T-cell (primary cell): ENCODE measurements at places on chromosomes 6 and 20. TPM values are rescaled to one million over a fixed set of nuclear protein-coding genes. Genes with fewer than 3 reads are reported as not detected.

- no peak for DNase-seq
Measured at GRCh38 chr6:97462031-97462430, 179.0 kb upstream of the MMS22L start.

DNA sequence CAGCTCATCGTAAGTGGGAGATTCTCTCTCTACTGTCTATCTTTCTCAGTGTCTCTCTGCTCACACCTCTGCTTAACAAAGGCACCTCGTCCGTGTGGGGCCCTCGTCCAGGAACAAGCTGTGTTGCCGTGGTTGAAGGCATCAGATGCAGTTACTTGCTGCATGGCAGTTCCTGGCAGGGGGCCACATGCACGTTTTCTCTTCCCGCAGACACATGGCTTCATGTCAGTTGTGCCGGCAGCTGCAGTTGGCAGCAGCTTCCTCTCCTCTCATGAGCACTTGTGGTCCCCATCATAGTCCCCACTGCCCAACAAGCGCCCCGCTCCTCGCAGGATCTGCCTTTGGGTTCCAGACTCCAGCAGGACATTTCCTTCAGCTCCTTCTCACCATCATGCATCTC, 7.1 kb upstream of the AFDN start:
- DNase-seq, result no peak

DNA sequence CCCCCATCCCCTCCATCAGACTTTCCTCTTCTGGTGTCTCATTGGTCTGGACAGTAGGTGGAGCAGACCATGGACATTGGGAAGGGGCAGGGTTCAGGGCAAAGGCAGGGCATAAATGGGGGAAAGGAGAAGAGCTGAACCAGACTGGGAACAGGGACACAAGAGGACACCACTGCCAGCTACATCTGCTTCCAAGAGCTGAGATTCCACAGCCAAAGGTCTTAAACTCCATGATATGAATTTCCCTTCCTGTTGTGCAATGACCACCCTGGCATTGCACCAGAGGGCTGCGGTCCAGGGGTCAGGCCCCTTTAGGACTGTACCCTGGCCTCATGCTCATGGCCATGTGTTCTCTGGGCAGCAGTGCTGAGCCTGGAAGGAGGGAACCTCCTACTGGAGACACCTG, 137.9 kb downstream of the MAFB start:
- DNase-seq, result no peak

SLC35D3 gene
- total RNA-seq, result not detected

GRCh38 chr6:89777455-89777854, 42.1 kb downstream of the MDN1 start:
- DNase-seq, result no peak

DNA sequence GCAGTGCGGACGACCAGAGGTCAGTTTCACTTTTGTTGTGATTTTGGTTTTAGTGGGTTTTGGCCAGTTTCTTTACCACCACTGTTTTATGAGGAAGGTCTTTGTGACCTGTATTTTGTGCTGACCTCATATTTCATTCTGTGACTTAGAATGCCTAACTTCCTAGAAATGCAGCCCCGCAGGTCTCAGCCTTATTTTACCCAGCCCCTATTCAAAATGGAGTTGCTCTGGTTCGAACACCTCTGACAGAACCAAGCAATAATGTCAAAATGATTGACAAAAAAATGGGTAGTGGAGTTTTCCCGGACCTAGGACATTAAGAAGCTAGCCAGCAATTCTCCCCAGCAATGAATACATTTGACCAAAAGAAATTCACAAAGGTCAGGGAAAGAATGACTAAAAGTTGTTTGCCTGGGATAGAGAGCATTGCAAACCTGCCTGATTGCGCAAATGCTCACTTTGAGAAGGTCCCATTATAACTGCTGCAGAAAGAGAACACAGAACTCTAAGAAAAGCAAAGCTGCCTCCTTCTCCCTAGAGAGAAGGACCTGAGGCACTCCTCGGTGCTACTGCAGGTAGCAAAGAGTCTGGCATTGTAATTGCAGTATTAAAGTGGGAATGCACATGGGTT, 288.8 kb downstream of the ADGB start:
- no peak for DNase-seq

DNA sequence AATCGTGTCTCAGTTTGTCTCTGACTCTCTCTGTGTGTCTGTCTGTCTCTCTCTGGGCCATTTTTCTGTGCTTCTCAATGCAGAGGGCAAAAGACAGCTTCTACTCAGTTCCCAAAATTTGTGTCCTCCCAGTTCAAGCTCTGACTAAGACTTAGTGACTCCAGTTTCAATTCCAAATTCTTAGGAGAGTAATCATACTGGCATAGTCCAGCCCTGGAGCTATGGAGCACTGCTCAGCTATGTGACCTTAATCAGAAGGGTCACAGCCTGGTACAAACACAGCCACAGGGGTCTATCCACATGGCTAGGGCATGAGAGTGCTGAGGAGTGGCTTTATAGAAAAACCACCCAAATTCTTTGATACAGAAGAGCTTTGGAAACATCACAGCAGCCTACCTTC, 91.9 kb downstream of the FOXF2 start:
- no peak for DNase-seq

FOXS1 gene
- not detected for total RNA-seq

- DNase-seq, result no peak
Measured at GRCh38 chr6:124056407-124057334, 253.0 kb downstream of the NKAIN2 start.

DNA sequence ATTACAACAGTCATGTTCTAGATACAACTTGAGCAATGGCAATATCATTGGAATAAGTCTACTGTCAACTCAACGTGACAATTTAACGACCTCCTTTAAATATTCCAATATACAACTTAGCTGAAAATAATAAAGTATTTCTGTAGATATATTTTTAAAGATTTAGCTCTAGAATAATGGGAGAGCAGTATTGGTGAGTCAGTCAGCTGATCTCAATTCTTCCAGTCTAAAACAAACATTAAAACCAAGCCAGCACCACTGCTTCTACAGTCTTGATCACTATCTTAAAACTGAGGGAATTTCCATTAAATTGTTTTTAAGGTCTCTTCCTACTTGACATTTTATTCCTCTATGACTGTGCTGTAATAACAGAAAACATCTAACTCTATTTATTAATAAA, 38.2 kb downstream of the NOL7 start:
- DNase-seq, result no peak

METTL24 gene
- not detected for total RNA-seq

GRCh38 chr6:94751641-94752329, 825.5 kb upstream of the MANEA start:
- no peak for DNase-seq

LAMA2 gene
- 0.45 TPM for total RNA-seq

- DNase-seq, result no peak
Measured at GRCh38 chr20:15395457-15395856, 1058.0 kb upstream of the FLRT3 start.

- no peak for DNase-seq
Measured at GRCh38 chr6:85983032-85983659, 340.5 kb upstream of the SYNCRIP start.

GRCh38 chr6:87257565-87257964, 64.8 kb upstream of the SMIM8 start:
- no peak for DNase-seq

EMILIN3 gene
- total RNA-seq, result not detected

DNA sequence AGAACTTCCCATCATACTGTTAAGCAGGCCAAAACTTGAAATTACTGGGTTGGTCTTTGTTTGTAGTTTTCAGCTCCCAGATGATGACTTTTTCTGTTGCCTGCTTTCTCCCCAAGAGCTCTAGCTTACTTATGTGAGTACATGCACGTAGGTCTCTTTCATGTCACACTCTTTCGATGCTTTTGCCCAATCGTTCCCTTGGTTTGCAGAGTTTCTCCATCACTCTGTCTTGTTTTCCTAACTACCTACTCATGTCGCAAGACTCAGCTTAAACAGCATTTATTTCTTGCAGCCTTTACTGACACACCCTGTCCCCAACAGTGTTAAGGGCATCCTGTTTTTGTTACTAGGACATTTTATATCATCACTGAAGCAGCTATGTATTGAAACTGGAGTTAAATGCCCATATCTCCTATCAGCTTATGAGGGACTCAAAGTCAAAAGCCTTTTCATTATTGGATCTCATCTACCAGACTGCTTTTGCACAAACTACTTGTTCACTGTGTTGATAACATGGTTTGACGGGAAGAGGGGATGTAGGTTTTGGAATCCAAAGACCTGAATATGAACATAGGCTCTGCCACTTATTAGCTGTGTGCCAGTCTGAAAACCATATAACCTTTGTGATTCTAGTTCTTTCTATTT, 2.9 kb downstream of the ARG1 start:
- no peak for DNase-seq

GRCh38 chr20:44601801-44602204, 19.4 kb downstream of the PKIG start:
- DNase-seq, result no peak

DNA sequence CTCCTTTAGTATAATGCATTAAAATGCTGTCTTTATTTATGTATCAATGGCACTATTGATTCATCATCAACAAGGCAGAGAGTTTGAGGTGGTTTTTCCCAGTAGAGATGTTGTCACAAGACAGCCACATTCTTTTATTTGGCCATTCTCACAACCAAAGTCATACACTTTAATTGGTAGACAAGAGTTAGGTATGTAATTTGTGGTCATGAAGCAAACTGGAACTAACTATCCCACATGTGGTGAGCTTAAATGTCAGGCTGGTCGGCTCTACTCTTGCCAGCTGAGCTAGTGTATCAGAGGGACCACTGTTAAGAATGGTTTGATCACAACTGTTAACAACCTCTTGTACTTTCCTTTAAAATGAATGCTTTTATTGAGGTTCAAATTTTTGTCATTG, 714.6 kb downstream of the CD109 start:
- no peak for DNase-seq

- DNase-seq, result peak; percentile 58
Measured at GRCh38 chr6:110180228-110181008, at the start of gene CDC40. TSS of gene CDC40 (plus strand) at chr6:110180427. CDS start at chr6:110180445, 18 bp downstream.

PBOV1 gene
- not detected for total RNA-seq

FABP7 gene
- total RNA-seq, result not detected

DNA sequence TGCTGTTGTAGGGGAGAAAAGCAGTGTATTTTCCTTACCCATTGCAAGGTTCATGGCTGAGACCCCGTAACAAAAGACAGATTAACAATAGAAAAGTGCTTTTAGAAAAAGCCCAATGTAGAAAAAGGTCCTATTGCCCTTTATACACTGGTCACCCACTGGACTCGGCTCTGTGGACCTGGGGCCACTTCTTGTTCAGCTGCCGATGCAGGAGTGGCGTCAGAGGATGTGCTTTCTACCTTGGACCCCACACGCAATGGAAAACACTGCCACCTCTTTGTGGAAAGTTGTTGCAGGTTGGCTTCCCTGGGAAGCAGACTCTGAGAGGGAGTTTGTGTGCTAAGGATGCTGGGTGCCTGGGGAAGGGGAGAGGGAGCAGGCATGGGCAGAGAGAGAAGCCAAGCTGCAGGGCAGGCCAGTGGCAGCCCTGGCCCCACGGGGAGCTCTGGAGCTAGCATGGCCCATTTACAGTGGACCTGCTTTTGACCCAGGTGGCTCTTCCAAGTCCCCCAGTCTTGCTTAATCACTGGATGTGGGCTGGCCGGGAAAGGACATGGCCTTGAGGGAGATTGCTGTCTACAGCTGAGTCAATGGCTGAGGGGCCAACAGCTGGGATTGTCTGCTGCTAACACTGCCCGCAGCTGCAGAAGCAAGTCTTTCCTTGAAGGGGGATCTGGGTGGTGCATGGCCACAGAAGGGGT, 142.9 kb downstream of the CDC5L start:
- no peak for DNase-seq

- DNase-seq, result no peak
Measured at GRCh38 chr6:53959717-53960116, 151.5 kb upstream of the MLIP start.
